AG09319 (cell line): ENCODE measurements at places on chromosomes 2 and 18.
A peak's percentile ranks its signal among the peaks of the same experiment; 100 is the strongest.

DNA sequence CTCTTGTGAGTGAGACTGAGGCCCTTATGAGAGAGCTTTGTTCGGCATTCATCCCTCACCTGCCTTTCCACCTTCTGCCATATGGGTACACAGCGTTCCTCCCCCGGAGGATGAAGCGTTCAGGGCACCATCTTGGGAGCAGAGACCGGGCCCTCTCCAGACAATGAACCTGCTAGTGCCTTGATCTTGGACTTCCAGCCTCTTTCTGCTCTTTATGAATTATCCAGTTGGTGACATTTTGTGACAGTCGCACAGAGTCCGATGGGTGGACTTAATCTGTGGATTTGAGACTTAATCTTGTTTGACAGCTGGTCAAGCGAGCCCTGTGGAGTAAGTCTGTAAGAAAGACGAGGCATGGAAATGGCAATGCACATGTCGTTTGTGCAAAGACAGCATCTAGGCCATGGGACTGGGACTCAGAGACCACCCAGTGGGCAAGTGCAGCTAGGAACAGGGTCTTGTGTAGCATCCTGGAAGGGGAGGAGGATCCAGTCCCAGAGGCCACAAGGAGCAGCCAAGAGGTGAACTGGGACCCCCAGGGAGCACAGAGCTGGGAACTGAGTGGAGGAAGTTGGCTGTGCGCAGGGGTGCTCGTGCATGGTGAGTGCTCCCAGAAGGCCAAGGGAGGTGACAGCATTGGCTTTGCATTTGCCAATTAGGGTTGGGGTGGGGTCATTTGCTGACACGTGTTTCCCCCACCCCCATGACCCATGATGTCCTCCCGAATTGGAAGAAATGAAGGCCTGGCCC is 69.5 kb upstream of the HDAC4 start:
- DNase-seq: no peak

GRCh38 chr2:100731535-100731981 is 88.4 kb upstream of the NPAS2 start:
- peak; percentile 5 for DNase-seq

DNA sequence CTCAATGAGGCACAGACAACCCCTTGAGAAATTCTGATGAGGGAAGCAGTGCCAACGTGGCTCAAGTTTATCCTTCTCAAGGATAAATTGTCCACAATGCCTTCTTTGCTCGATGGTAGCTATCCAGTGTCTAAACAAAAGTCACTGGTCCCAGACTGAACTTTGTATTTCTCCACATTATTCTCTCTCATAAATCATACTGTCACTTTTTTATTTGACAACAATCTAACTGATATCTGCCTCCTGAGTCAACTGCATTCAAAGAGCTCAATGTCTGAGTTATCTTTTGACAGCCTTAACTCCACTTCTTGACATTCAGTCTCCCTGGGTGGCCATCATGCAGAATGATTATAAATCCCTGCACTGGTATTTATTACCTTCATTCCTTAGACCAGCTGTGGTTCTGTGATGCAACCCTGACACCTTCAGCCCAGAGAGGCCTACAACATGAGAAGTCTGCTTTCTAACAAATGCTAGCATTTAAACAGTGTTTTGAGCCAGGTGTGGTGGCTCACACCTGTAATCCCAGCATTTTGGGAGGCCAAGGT is 38.2 kb downstream of the IMMT start:
- DNase-seq: no peak

- no peak for DNase-seq
These were observed 41.4 kb upstream of the CTDP1 start for GRCh38 chr18:79637921-79638909.

DNA sequence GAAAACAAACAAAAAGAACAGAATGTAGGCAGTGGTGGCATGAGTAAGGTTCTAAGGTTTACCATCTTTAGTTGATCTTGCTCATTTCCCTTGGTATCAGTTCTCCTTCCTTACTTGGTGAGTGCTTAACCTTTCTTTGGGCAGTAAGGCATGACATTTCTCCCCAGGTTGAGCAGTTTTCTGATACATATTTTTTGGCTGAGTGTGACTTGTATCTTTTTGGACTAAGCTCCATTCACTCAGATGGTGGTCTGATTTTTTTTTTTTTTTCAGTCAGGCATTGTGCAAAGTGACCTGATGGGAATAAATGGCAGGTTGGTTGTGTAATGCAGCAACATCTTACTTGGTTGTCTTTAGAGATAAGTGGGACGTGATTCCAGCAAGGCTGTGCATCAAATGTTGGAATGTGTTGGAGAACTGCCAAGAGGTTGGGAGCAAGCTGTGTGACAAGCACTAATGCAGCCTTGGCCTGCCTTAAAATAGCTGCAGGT is 15.1 kb downstream of the SPTBN1 start:
- DNase-seq: no peak

- DNase-seq: no peak
These were observed 3.5 kb downstream of the PELI1 start for GRCh38 chr2:64140665-64141200.

- no peak for DNase-seq
These were observed 148.3 kb downstream of the PLCL1 start for GRCh38 chr2:197952540-197953202.

GRCh38 chr2:45195916-45196315 is 186.7 kb upstream of the SIX2 start:
- DNase-seq: no peak

- no peak for DNase-seq
These were observed 165.5 kb downstream of the TTC32 start for GRCh38 chr2:19736191-19736831.

GRCh38 chr2:120936476-120937334 is 201.0 kb downstream of the GLI2 start:
- no peak for DNase-seq

DNA sequence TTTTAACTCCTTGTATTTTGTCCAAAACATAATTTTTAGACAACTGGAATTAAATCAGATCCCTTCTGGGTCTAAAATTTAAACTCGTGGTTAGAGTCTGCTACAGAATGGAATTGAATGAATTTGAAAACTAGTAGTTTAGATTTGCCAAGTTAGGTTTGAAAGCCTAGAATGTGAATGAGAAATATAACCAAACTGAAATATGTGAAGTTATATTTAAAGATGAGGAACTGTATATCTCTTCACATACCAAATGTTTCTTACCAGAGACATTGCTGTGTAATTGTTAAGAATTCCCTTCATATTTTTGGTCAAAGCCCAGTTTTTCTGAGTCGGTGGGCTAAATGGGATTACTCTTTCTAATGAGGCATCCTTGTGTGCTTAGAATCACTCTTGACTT is 74.2 kb downstream of the LPIN1 start:
- DNase-seq: no peak

DNA sequence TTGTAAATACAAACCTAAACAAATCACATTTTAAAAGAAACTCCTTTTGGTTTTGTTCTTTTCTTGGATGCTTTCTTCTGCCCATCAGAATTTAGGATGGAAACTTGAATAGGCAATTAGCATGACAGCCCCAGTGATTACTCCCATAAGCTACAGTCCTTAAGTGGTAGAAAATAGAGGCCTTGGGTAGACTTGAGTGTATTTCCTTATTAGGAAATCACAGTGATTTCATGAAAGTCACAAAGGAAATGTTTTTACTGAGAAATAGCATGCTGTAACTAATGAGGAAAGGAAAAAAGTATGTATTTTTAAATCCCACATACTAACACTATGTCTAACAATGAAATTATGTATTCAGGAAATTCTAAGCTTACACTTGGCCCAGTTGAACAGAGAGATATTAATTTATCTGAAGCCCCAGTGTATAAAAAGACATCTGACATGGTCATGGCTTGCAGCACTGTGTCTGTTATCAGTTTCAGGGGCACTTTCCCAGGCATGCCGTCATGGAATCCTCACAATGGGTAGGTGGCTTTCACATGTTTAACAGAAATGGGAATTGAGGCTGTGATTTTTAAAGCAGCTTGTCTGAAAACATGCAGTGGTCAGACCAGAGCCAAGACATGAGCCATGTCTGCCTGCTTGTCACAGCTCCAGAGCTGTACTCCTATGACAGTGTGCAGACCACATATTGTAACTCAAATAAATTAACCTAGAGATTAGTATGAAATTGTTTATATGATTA is 79.7 kb upstream of the TRIB2 start:
- no peak for DNase-seq

DNA sequence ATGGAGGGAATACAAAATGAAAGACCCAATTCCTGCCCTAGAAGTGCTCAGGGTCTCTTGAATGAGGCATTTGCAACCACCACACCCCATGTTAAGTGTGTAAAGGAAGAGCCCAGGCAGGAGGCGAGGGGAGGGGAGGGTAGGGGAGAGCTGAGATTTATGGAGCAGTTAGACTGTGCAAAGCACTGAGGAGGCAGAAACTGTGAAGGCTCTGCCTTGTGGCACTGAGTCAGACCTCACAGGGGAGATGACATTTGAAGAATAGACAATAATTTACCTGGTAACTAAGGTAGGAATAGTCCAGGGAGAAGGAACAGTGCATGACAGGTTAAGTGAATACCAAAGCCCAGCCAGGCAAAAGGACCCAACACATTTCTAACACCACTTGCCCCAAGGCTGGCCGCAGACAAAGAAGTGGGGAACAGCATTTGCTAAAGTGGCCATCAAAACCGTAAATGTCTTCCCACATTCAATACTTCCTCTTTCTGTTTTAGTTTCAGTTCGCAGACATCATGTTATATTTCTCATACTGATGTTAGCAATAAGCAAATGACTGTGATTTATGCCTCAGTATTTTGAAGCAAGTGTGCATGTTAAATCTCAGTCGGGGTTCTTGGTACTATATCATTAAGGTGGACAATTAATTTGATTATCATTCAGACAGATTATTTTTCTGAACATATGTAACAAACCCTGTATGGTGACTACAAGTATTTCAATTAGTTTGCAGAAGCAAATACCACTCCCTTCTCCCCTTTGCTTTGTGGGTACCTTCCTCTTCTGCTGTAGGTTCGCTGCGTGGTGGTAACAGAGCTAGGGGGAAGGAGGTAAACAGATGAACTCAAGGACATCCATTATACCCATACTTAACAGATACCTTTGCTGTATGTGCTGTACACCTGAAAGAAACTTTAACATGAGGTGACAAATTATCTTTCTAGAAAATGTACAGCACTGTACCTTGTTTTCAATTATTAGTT is 27.5 kb downstream of the CDH20 start:
- DNase-seq: no peak

- no peak for DNase-seq
These were observed 7.1 kb downstream of the NFE2L2 start for GRCh38 chr2:177257471-177257870.

DNA sequence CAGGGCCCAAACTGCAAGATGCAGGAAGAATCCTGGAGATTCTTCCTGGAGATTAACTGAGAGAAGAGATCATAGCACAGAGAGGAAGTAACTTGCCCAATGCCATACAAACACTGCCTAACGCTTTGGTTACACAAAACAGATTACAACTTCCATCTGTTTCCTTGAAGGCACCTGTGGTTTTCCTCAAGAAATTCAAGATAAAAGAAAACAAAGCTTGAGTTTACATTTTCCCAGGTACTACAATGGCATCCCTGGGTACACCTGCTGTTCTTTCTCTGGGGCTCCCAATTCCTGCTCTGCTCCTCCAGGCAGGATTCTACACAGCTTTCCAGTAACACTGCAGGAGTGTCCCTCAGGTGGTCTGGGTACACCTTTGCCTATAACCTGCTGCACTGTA is 781.9 kb upstream of the ID2 start:
- no peak for DNase-seq

GRCh38 chr2:150888337-150888736 is 373.3 kb downstream of the RBM43 start:
- no peak for DNase-seq

GRCh38 chr2:20471902-20472559 is 25.2 kb downstream of the RHOB start:
- DNase-seq: no peak

GRCh38 chr2:47530105-47530760 is 127.3 kb downstream of the MSH2 start:
- DNase-seq: no peak

- no peak for DNase-seq
These were observed 189.8 kb upstream of the SALL3 start for GRCh38 chr18:78789850-78790249.

- DNase-seq: no peak
These were observed 25.2 kb upstream of the RGPD4 start for GRCh38 chr2:107801498-107801897.

DNA sequence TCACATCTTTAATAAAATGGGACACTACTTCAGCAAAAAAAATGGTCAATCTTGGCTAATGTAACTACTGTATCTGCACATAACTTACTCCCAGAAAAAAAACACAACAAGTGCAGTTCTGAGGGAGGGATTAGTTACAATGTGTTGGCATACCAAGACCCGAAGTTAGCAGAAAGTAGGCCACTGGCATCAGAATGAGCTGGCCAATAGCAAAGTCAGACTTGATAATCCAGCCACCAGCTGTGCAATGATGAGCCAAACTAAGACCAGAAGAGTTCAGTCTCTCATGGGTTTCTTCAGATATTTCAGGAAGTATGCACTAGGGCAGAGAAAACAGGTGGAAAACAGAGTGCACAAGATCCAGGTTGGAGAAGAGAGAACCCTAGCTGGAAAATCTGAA is 65.3 kb downstream of the OLA1 start:
- DNase-seq: no peak

- DNase-seq: no peak
These were observed 194.3 kb downstream of the MTX2 start for GRCh38 chr2:176463546-176463945.

GRCh38 chr2:63875131-63875527 is 33.4 kb downstream of the UGP2 start:
- DNase-seq: peak; percentile 71

GRCh38 chr2:43104763-43105162 is 121.6 kb downstream of the ZFP36L2 start:
- no peak for DNase-seq

- no peak for DNase-seq
These were observed 253.0 kb upstream of the CNTNAP5 start for GRCh38 chr2:123771928-123772632.

DNA sequence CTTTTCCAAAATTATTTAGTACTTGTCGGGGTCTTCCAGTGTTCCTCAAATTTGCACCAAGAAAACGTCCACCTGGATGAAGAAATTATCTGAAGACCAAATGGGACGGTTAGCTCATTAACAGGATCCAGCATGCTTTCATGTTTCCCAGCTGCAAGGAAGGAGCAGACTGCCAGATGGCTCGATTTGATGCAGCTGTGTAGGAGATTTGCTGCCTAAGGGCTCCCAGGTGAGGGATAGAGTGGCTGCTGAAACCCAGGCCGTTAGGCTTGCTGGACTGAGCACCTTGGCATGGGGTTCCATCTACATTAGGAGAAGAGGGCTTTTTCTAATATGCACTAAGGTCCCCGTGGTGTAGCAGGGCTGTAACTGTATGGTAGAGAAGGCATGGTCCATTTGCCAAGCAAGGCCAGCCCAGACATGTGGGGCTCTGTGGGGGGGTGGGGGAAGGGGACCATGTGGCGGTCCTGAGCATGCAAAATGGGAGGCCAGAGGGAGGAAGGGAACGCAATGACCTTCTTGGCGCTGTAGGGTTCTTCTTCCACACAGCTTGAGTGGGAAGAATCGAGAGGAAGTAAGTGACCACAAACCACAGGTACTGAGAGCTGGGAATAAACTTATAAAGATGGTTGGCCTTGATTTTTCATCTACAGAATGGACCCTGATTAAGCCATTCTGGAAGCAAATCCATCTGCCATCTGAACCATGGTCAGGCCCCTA is 144.0 kb downstream of the TMEM163 start:
- DNase-seq: no peak

GRCh38 chr2:35114765-35115164 is 1240.8 kb upstream of the CRIM1 start:
- DNase-seq: no peak
